ENCODE measurements at places on chromosomes 7 and 10. TPM values are rescaled to one million over a fixed set of nuclear protein-coding genes. Genes with fewer than 3 reads are reported as not detected.

Gene CYP2C8
- 5.1 TPM for total RNA-seq

DNA sequence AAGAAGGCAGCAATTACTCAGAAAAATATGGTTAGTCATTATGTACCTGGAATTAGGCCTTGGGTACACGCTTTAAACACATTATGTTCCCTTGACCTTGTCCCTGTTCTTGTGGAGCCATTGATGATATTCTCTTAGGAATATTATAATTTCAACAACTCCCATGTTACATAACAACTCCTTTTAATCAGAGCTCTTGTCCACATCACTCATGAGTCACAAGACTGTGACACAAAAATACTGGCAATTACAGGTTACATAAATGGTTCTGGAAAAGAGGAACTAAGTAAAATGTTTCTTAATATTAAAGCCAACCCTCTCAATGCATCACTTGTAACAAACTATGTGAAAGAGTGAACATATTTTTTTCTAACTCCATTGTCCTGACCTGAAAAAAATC is 143.8 kb upstream of the PCLO start:
- DNase-seq: no peak

GRCh38 chr10:44684661-44685060 is 226.5 kb upstream of the TMEM72 start:
- no peak for DNase-seq

Gene MET
- total RNA-seq: 23.1 TPM

- DNase-seq: peak; percentile 36
Observed at GRCh38 chr10:93703066-93703465, 674 bp upstream of the FRA10AC1 start.

Gene GIMAP2
- 23.4 TPM for total RNA-seq

- DNase-seq: no peak
Observed at GRCh38 chr10:48416584-48417232, 110.2 kb downstream of the MAPK8 start.

GRCh38 chr10:51574248-51575048 is 124.9 kb downstream of the CSTF2T start:
- peak; percentile 36 for DNase-seq

GRCh38 chr7:100682228-100682741 is 8.7 kb downstream of the GNB2 start:
- no peak for DNase-seq

DNA sequence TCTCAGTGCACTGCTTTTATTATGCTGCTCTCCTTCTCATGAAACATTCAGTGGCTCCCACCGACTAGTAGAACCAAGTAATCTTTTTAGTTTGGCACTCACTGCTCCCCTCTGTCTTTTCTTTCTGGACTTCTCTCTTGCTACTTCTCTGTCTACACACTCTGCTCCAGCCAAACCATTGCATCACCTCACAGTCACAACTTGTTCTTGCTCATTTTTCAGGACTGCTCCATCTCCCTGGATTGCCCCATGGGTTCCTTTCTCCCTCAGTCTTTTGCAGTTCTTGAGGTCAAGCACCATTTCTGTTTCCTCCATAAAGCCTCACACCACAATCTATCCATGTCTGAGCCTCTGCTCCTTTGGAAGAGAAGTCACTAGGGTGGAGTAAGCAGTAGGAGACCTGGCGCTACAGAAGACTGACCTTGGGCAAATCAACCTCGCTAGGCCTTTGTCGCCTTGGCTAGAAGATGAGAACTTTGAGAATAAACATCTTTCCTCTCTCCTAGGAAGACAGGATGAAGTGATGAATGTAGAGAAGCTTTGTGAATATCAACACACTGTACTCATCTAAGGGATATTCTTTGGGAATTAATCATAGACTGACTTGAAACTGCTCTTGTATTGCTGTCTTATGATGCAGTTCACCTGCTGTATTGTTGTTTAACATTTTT is 186.2 kb downstream of the LRMDA start:
- no peak for DNase-seq

Gene C7orf25
- total RNA-seq: 5.5 TPM

Gene OR13A1
- total RNA-seq: 0.72 TPM

Gene ZFYVE27
- 11.6 TPM for total RNA-seq
